ENCODE measurements at places on chromosomes 12 and 14.

- DNase-seq, result no peak
These were observed 141.5 kb downstream of the NEDD1 start for GRCh38 chr12:97048421-97049035.

- peak; percentile 69 for DNase-seq
These were observed 46.8 kb downstream of the TMEM117 start for GRCh38 chr12:43882578-43883178.

GRCh38 chr12:12319451-12320183 lies 30.4 kb downstream of the MANSC1 start:
- no peak for DNase-seq

- no peak for DNase-seq
These were observed 29.0 kb upstream of the SMUG1 start for GRCh38 chr12:54217774-54218241.

- DNase-seq, result peak; percentile 45
These were observed 579.2 kb downstream of the BCL11B start for GRCh38 chr14:98692832-98693231.

- DNase-seq, result no peak
These were observed 54.9 kb upstream of the IGF1 start for GRCh38 chr12:102535306-102535705.
